ENCODE measurements at places on chromosomes 7 and 10.

DNA sequence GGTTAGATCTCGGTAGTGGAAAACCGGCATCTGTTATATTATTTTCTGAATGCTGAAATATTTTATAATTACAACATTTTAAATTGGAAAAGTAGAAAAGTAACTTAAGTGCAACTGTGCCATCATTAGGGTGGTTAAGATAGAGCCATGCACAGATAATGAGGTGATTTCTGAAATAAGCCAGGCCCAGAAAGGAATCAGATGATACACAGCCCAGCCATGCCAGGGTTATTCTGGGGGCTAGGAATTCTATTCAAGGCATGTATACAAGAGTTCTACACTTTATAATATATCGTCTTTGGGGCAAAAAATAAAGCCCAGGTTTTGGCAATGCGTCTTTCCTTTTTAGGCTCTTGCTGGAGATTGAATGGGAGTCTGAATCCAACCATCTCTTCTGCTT lies 128.7 kb downstream of the ITGB8 start:
- no peak for DNase-seq

DNA sequence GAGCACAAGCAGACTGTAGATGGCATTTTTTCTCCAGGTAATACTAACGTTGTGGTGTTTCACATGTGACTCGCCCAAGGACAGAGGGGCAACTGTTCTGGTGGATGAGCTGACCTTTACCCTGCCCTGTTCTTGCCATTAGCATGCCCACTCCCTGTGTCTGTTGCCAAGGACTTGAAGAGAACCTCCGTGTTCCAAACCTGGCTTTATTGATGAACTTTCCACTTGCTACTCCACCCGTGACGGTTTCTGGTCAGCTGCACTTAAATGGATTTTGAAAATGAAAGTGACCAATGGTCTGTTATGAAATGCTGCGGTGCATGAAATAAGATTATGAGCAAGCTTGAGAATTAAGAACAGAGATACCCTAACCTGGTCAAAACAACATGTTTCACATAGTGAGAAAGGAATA lies 30.4 kb downstream of the LRRC4 start:
- no peak for DNase-seq

DNA sequence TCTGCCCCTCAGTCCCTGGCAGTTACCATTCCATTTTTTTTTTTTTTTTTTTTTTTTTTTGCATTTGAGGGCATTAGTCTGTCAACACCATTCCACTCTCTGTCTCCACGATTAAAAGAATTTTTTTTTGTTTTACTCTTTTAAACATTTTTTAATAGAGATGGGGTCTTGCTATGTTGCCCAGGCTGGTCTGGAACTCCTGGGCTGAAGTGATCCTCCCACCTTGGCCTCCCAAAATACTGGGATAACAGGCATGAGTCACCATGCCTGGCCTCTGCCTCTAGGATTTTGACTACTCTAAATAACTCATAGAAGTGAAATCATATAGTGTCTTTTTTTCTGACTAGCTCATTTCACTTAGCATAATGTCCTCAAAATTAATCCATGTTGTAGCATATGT lies 16.5 kb upstream of the CLDN3 start:
- no peak for DNase-seq

- DNase-seq, result no peak
Measured at GRCh38 chr10:48197236-48197899, 77.1 kb downstream of the FRMPD2 start.

GRCh38 chr7:101950450-101951119 lies 133.2 kb downstream of the CUX1 start:
- peak; percentile 68 for DNase-seq

GRCh38 chr7:34806831-34807230 lies 148.8 kb downstream of the NPSR1 start:
- no peak for DNase-seq

GRCh38 chr7:5210751-5211338 lies 20.8 kb downstream of the WIPI2 start:
- no peak for DNase-seq

DNA sequence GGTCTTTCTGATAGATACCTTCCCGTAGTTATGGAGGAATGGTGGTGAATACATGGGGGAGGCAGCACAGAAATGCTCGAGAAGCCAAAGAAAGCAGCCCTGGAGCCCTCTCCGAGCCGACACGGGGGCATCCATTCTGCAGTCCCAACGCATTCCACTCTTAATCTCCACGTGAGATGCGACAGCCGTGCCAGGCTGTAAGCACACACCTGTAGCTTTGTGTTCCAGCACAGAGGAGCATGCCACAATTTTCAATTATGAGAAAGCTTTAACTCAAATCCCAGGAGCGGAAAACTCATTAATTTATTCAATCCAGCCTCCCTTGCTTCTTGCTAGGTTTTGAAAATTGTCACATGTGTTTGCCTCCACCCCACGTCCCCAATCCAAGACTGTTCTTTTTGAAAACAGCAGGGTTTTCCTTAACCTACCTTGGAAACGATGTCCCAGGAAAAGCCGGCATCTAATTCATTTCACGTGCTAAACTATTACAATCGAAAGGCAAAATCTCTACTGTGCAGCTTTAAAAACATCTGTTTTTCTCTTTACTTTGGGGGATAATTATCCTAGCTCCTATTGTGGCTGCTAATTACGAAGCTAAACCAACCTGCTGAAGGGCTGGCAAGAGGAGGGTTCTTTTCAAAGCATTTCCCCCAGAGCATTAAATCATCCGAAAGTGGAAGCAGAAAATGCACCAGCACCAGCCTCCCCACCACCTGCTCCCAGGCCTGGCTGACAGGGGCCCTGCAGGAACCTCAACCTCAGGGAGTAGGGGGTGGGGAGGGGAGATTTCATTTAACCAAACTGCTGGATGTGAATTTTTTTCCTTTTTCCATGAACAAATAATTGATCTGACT lies 56.0 kb upstream of the CHST15 start:
- no peak for DNase-seq

GRCh38 chr10:73439605-73440312 lies 6.4 kb upstream of the MSS51 start:
- peak; percentile 63 for DNase-seq

DNA sequence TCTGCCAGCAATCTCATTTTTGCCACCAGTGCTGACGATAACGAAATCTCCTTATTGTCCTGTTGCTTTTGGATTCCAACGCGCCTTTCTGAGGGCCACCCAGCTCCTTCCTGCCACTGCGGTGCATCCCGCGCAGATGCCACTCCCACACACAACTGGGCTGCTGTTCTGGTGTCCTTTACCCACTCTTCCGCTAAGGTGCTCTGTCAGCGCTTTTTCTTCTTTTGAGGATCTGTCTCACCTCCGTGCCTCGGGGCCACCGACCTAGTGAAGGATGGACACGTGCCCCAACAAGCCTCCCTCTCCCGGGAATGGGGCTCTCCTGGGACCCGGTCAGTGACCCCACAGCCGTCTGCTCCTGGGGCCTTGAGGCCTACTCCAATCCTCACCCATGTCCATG lies 314.3 kb upstream of the COBL start:
- no peak for DNase-seq

GRCh38 chr7:36535866-36536664 lies 146.4 kb downstream of the ANLN start:
- no peak for DNase-seq

DNA sequence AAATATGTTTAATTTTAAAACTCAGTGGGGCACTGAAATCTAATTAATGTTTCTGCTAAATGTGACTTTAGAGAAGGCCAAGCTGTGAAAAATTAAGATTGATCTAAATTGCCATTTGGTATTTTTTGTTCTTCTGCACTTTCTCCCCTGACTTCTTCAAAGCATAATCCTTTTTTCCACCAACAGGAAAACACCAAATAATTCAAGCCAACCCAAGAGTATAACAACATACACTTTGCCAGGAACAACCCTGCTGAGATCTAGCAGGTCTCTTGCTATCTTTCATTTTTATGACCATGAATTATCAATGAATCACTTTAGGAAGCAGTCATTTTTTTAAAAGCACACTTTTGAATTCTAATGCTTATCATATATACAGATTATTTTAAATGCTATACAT lies 100.1 kb downstream of the USP6NL start:
- no peak for DNase-seq

- peak; percentile 61 for DNase-seq
Measured at GRCh38 chr7:52940481-52940880, 95.0 kb upstream of the POM121L12 start.

GRCh38 chr7:70761711-70762328 lies 370.1 kb upstream of the GALNT17 start:
- DNase-seq, result no peak

GRCh38 chr7:103630318-103630717 lies 184.3 kb upstream of the SLC26A5 start:
- DNase-seq, result peak; percentile 20

GRCh38 chr7:73829505-73829904 lies 1.3 kb upstream of the CLDN4 start:
- DNase-seq, result no peak

- DNase-seq, result peak; percentile 1
Measured at GRCh38 chr10:127797339-127797738, 60.4 kb downstream of the FOXI2 start.

DNA sequence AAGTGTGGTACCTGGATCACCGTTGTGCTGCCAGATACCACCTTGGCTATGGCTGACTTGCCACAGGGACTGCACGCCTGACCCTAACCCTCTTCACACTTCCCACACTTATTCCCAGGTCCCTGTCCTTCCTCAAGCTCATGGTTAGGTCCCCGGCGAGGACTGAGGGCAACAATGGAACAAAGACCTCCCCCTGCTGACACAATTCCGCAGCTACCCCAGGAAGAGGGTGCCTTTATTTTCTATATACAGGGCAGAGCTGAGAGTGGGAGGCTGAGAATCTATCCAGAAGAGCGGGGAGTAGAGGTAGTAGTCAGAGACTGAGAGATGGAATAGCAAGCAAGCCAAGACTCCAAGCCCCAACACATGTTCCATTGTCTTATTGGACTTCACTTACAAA lies 118.1 kb upstream of the SEM1 start:
- no peak for DNase-seq

DNA sequence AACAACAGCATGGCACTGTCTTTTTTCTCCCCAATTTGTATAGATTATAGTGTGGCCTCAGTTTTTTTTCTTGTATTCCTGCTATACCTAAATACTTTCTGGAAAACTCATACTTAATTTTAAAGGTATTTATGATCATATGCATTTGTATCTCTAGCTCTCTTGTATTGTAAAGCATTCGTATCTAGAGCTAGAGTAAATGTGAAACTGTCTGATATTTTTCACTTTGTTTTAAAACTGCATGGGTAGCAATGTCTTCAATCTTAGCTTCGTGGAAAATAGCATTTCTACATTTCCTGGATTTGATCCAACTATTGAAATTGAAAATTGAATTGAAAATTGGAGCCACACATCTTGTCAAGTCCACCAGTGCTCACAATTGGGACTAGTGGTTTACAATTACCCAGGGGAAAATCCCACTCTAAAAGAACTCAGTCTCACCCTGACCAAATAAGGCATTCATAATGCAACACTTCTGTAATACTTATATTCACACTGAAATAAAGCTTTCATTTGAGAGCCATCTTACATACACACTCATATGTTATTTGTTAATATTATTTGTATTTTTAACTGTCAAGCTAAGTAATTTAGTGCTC lies 51.3 kb upstream of the KLF6 start:
- no peak for DNase-seq

- no peak for DNase-seq
Measured at GRCh38 chr7:16524332-16524731, 2.3 kb upstream of the LRRC72 start.

- no peak for DNase-seq
Measured at GRCh38 chr7:124022551-124022950, 10.3 kb downstream of the TMEM229A start.

GRCh38 chr10:11757454-11757820 lies 15.3 kb downstream of the ECHDC3 start:
- DNase-seq, result peak; percentile 92

- DNase-seq, result no peak
Measured at GRCh38 chr10:73979141-73979808, 18.6 kb upstream of the VCL start.

- DNase-seq, result no peak
Measured at GRCh38 chr10:33276282-33276923, 58.1 kb downstream of the NRP1 start.

DNA sequence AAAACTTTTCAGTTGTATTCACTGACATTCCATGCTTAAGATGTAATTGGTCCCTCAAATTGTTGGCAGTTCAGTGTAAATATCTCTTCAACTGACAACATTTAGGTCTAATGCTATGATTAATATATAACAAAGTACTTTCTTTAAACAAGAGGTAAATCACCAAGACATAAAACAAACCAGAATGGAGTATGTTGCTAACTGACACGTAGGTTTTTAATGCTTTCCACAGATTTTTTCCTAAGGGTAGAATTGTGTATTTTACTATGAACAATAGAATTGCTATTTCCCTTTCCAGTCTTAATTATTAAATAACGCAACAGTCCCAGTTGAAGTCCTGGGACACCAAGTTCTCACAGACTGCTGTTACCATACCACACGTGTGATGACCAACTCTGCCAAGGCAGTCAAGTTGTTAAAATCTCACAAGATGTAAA lies 4.1 kb downstream of the JCAD start:
- peak; percentile 75 for DNase-seq

DNA sequence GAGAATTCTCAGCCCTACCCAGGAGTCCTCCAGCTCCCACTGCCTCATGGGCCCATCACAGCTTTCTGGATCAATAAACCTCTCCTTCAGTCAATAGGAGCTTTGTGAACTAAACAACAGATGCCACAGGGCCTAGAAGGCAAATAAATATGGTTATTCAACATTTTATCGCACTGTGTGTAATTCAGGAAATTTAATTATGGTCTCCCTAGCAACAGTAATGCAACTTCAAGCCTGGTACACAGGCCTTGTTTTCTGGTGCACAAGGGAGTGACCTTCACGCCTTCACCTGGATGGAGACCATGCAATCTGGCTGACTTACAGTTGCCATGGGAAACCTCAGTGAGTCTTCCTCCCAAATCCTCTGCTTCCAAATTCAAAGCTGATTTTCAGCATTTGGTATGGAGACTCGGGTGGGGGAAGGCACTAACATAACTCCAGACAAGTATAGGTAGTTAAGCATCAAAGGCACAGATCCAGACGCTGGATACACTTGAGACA lies 441.0 kb upstream of the NPVF start:
- DNase-seq, result no peak

- DNase-seq, result no peak
Measured at GRCh38 chr10:75294518-75294865, 58.7 kb upstream of the COMTD1 start.

- DNase-seq, result no peak
Measured at GRCh38 chr7:155758348-155758747, 53.9 kb downstream of the SHH start.

DNA sequence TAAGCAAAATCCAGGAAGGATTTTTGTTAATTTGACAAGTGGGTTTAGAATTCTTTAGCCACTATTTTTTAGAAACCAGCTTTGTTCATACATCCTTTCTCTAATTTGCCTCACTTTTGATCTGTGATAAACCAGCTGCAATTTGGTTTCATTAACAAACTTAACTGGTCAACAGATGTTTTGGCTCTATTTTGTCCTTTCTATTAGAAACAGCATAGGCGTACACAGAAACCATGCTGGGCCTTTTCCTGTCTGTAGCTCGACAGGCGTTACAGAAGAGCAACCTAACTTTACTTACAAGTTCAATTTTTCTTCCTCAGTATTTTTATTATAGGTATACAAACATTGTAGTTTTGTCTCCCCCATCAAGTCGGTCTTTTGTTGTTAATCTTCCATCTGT lies 28.2 kb downstream of the KAT6B start:
- no peak for DNase-seq
